ENCODE measurements at places on chromosomes 7 and 10.

DNA sequence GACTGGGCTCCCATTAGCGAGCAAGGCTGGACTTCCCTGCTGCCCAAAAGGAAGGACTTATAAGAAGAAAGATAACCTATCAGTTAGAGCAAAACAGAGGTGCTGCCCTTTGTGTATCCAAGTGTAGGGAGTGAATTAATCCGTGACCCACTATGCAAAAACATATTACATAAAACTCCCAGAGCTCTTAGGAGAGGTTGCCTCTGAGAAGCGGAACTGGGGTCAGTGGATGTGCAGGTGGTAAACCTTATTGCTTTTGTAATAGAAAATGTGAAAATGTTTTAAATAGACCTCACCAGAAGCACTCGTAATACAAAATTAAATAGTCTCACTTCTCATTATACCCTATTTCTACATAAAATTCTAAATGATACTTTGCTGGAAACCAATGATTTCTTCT, 17.1 kb upstream of the IL6 start:
- DNase-seq: no peak

- no peak for DNase-seq
Observed at GRCh38 chr7:94170836-94171235, 166.7 kb upstream of the BET1 start.

DNA sequence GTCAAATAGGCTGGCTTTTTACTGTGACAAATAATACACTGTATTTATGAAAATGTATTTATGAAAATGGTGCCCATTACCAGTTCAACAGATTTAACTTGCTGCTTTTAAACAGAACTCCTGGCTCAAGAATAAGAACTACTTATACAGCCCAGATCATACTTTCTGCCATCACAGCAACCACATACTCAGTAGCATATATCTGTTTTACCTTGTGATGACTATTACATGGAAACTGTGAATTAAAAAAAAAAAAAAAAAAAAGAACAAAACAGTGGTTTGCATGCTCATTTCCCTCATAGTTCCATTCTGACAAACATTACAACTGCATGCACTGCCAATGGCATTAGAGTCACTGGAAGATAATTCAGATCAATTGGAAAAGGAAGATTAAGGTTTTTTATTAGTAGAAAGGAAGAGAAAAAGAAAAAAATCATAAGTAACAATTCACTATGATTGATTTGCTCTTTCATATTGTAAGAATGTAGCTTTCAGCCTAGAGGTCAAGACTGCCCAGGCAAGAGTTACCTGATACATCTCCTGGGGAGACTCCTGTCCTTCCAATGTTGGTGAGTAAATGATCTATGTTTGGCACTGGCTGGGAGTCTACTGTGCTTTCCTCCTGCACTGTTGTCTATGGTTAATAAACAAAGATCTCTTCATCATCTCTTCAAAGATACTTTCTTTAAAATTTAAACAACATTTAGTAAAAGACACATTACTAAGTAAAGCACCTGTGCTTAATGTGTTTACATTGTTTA, 132.8 kb downstream of the ARHGAP21 start:
- no peak for DNase-seq

GRCh38 chr7:17298840-17299482, 509 bp downstream of the AHR start:
- peak; percentile 26 for DNase-seq

- no peak for DNase-seq
Observed at GRCh38 chr7:154592388-154592787, 410.5 kb downstream of the PAXIP1 start.

DNA sequence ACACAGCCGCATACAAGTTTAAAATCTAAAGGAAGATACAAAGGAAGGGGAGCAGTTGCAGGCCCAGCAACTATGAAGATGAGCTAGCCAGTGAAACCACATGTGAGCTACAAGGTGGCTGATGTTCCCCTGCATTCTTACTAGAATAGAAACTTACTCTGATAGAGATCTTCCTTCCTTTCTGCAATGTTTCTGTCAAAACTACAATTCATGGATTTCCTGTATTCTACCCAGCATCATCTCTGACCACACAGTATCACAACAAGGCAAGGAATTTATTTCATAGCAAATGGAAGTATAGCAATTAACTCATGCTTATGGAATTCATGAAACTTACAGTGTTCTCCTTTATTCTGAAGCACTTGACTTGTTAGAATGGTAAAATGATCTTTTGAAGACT, 68.7 kb upstream of the AASS start:
- DNase-seq: no peak

Data from cerebellum (tissue), 4 donors.